ENCODE measurements at places on chromosomes 7 and 10.
A peak's percentile ranks its signal among the peaks of the same experiment; 100 is the strongest.

DNA sequence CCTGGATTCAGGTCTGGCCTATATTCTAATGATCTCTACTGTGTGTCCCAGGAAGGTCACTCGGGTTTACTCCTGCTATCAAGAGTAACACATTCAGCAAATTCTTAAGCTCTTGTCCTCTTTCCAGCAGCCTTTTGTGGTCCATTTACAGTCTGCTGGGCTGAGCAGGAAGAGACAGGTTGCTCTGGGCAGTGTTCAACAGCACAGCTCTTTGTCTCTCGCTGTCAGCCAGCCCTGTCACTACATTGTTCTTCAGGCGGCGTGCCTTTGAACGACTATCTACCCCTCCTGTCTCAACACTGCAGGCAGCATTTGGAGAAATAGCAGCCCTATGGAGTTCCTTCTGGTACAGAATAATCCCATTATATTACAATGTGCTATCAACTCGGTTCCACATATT lies 192.2 kb upstream of the TBX20 start:
- no peak for DNase-seq

DNA sequence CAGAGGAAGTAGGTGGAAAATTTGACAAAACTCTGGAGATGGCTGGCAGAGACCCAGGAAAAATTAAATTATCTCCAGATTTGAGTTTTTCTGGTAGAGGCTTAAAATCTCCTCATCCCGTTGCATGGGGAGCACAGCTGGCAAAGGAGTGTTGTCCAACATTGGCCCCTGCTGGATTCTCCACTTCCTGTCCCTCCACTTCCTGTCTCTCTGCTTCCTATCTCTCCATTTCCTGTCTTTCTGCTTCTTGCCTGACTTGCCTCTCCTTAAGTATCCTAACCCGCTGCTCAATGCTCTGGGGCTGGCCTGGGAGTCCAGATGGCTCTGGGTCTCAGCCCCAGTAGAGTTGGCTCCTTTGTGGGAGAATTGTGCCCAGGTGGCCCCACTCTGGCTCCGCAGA lies 65.8 kb upstream of the EMX2 start:
- DNase-seq: no peak

DNA sequence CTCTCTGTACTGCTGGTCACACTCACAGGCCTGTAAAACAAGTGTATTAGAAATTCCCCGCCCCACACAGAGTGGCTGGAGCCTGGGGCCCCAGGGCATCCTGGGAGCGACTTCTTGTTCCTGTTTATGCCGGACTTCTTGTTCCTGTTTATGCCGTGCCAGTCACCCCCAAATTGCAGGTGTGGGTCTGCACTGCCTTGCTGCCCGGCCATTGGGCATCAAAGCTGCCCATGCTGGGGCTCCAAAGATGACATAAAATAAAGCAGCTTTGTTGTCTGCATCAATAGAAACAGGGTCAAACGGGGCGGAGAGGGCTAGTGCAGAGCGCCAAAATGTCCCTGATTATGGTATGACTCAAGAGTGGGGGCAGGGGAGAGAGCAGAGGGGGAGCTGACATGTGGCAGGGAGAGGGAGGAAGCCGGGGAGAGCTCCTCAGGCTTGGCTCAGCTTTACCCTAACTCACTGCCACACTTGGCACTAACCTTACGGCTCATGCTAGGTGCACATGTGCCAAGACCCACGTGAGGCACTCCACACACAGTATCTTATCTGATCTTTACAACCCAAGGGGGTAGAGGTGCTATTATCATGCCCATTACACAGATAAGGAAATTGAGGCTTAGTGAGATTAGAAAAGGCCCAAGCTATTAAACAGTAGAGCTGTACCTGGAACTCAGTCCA lies 98.4 kb downstream of the PIP4K2A start:
- DNase-seq: no peak

DNA sequence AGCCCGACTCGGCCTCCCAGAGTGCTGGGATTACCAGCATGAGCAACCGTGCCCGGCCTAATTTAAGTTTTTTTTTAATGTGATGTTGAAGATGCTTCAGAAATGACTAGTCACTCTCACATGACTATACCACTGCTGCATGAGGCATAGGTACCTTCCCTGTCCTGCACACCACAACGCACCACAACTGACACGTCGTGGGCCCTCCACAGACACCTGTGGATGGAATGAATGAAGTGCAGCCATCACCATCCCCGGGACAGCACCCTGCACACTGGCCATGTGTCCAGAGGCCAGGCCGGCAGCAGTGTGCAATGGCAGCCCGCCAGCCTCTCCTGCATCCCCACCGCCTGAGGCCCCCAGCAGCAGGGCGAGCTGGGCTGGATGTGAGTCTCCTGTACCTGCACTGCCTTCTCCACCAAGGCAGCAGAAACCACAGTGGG lies 55.1 kb downstream of the VOPP1 start:
- peak; percentile 68 for DNase-seq

- DNase-seq: no peak
Measured at GRCh38 chr10:71435571-71436267, 39.0 kb downstream of the CDH23 start.

GRCh38 chr10:14184841-14185315 lies 145.8 kb downstream of the FRMD4A start:
- DNase-seq: peak; percentile 78

GRCh38 chr10:13352519-13352918 lies 4.4 kb upstream of the SEPHS1 start:
- DNase-seq: no peak

GRCh38 chr10:24824124-24824523 lies 100.4 kb upstream of the ARHGAP21 start:
- no peak for DNase-seq

DNA sequence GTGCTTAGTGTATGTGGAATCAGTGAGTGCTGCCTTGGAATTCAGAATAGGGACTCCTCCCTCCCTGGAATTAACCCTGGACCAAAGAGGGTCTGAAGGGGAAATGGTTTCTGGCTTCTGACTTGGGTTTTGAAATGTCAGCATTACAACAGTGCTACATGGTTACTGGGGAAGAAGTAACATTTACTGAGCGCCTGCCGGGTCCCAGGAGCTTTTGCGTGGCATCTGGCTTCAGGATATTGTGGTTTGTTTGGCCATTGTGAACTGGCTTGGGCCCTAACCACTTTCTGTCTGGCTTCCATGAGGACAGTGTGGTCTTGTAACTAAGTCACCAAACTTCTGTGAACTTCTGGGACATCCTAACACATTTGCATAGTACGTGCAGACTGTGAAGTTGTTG lies 21.3 kb downstream of the TSPAN15 start:
- DNase-seq: no peak

- DNase-seq: no peak
Measured at GRCh38 chr10:14425034-14425433, 94.3 kb upstream of the FRMD4A start.

- no peak for DNase-seq
Measured at GRCh38 chr7:129713544-129713943, 102.0 kb downstream of the NRF1 start.

- no peak for DNase-seq
Measured at GRCh38 chr10:14749070-14749809, 25.5 kb downstream of the FAM107B start.

DNA sequence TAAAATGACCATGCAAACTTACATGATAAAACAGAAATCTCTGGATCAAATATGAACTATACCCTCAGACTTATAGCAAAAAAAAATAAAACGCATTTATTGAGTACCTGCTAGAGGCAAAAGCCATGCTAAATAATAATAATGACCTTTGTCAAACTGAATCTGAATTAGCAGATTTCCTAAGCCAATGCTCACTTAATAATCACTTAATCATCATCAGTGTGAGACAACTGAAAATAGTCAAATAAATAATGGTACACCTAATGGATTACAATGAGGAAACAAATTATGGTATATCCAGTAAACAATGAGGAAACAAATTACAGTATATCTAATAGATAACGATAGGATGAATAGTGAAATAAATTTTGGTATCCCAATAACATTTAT lies 37.6 kb downstream of the COL1A2 start:
- no peak for DNase-seq

- DNase-seq: no peak
Measured at GRCh38 chr10:123140164-123140982, 4.6 kb downstream of the HMX3 start.

DNA sequence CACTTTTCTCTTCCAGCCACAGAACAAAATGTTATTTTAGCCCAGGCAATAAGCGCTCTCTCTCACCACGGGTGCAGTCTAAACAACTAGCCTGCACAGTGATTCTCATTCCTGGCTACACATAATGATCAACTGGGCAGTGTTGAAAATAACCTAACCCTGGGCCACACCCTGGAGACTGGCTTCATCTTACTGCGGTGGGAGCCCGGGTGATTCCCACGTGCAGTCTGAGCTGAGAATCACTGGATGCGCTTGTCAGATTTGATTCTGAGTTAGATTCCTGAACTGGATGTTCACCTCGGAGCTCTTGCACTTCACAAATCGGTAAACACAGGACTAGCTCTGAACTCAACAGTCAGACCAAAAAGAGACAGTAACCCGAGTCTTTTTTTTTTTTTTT lies 14.9 kb downstream of the ZC3HAV1 start:
- no peak for DNase-seq

DNA sequence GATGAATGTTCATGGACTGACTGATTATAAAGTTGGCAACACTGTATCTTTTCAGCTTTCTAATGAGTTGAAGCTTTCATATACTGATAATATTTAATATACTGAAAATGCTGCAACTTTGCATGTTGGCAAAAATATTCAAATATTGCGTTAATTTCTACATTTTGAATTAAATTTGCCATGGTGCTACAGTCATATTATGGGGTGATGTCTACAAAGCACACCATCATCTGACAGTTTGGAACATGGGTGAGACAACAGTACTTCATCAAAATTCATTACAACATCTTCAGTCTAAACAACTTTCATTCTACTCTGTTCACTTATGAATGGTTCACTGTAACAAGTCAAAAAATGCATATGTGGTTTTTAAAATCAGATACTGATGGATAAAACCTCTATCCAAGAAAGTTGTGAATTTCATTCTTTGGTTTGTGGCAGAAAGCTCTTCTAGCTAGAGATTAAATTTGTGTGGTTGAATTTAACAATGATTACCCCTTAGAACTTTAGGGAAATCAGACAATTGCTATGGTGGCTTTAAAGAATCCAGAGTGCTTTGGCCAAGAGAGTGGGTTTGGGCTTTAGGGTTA lies 136.4 kb downstream of the TMEM26 start:
- DNase-seq: no peak

GRCh38 chr7:54546081-54546985 lies 4.2 kb downstream of the VSTM2A start:
- DNase-seq: no peak

- DNase-seq: no peak
Measured at GRCh38 chr7:34806831-34807230, 148.8 kb downstream of the NPSR1 start.

- peak; percentile 62 for DNase-seq
Measured at GRCh38 chr7:95608359-95609173, 12.2 kb upstream of the PDK4 start.

DNA sequence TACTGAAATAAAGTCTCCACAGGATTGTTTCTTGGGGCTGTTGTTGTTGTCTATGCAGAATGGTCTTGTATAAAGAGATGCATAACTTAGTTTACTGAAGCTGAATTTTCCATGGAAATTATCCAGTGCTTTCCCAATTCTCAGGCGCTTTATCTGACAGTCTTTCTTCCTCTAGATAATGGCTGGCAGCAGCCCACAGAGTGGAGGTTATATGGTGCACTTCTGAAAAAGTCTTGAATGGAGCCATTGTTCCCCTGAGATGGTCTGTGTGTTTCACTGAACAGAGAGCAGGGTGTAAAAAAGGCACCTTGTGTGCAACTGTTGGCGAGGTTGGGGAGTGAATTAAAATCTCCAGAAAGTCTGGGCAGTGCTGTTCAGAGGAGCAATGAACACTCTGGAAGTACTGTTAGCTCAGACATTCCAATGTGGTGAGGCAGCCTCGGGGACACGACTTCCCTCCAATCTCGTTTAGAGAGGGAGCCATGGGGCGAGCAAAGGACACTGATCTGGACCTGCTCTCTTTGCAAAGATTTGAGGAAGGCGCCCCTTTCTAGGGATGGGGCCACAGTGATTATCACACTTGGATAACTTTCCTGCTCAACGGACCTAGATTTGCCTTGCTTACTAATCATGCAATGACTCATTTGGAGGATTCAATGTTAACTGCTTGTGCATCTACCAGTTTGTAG lies 2.0 kb upstream of the PLCE1 start:
- DNase-seq: no peak

DNA sequence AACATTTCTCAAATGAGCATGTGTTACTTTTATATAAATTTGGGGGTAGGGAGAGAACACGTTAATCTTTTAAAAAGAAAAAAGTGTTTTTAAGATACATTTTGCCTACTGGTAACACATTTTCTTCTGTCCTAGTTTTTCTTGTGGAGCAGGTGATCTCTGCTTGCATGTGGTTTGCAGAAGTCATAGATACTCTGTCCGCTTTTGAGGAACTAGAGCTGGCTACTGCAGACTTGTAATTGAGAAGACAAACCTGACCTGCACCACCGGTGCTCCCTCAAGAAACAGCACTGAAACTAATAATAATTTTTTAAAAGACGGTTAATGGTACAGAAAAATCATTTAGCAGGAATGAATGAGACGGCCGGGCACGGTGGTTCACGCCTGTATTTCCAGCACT lies 243.1 kb downstream of the KIAA1217 start:
- no peak for DNase-seq

- no peak for DNase-seq
Measured at GRCh38 chr10:7192061-7192460, 218.8 kb downstream of the SFMBT2 start.

- DNase-seq: peak; percentile 89
Measured at GRCh38 chr7:44980393-44981034, 1.7 kb upstream of the MYO1G start.

- DNase-seq: no peak
Measured at GRCh38 chr10:5135581-5135980, 41.4 kb downstream of the AKR1C3 start.

DNA sequence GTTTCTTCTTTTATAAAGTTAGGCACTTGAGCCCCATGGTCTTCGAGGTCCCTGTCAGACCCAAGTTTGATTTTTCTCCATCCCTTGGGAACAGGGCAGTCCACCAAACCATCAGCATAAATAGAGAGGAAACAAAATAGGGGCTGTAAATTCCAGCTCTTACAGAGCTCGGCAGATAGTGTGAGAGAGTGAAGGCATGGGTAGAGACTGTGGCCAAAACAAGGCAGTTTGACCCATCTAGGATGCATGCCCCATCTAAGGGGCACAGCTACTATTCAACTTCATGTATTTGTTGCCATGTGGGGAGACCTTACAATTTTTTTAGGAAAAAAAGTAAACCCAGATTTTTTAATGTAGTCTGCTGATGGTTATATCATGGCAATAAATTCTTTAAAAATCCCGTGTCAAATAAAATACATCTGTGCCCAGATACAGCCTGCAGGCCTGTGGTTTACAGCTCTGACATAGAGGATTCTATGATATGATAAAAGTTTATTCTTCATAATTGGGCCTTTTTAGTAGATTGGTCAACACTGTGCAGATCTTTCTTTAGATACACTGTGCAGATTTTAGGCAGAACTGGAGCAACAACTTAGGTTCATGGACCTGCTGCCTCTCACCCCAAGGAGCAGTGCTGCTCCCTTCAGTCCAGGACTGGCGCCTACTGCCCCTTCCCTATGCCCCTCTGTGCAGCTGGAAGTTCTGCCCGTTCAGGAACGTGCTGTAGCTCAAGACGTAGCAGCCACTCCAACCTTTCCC lies 5.3 kb downstream of the PPP1R3C start:
- no peak for DNase-seq
